ENCODE measurements at places on chromosomes 13 and 19. TPM values are rescaled to one million over a fixed set of nuclear protein-coding genes. Genes with fewer than 3 reads are reported as not detected.

OR10H1 gene
- total RNA-seq, result not detected

FFAR2 gene
- total RNA-seq, result not detected

GATAD2A gene
- 53.9 TPM for total RNA-seq

TEAD2 gene
- total RNA-seq, result 13.7 TPM

SLC25A41 gene
- not detected for total RNA-seq

MTUS2 gene
- 0.25 TPM for total RNA-seq

KIRREL2 gene
- not detected for total RNA-seq

MBD3L2 gene
- not detected for total RNA-seq

HSPB6 gene
- total RNA-seq, result 106 TPM

SOX1 gene
- total RNA-seq, result not detected

TMEM59L gene
- total RNA-seq, result 4.0 TPM

EPSTI1 gene
- 1.9 TPM for total RNA-seq

Measured in aortic smooth muscle cell (primary cell).